Mesothelial cell of epicardium (in vitro differentiated cells): ENCODE measurements at places on chromosomes 5 and 9.

DNA sequence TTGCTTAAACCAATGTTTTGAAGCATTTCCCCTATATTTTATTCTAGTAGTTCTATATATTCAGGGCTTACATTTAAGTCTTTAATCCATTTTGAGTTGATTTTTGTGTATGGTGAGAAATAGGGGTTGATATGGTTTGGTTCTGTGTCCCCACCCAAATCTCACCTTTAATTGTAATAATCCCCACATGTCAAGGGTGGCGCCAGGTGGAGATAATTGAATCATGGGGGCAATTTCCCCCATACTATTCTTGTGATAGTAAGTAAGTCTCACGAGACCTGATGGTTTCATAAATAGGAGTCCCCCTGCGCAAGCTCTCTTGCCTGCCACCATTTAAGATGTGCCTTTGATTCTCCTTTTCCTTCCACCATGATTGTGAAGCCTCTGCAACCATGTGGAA, 92.2 kb upstream of the TBC1D2 start:
- no peak overlapping the region for H3K4me3 ChIP-seq
- H3K36me3 ChIP-seq = no peaks in the 10 kb centered on the region
- H3K27me3 ChIP-seq = peaks cover 56% of the 10 kb centered on the region

- no peak for DNase-seq
- no peaks in the 10 kb centered on the region for H3K4me1 ChIP-seq
- no peaks in the 10 kb centered on the region for H3K27me3 ChIP-seq
- H3K27ac ChIP-seq = no peak overlapping the region
- no peaks in the 10 kb centered on the region for H3K36me3 ChIP-seq
- no peak overlapping the region for H3K4me3 ChIP-seq
Observed at GRCh38 chr9:71279151-71279739, 157.8 kb upstream of the TRPM3 start.

- H3K36me3 ChIP-seq = no peaks in the 10 kb centered on the region
- H3K4me1 ChIP-seq = peaks cover 66% of the 10 kb centered on the region
- DNase-seq = peak; percentile 79
- no peaks in the 10 kb centered on the region for H3K27me3 ChIP-seq
- H3K4me3 ChIP-seq = peak overlapping the region; percentile 3
Observed at GRCh38 chr5:151699071-151699901, 12.6 kb upstream of the SPARC start.

DNA sequence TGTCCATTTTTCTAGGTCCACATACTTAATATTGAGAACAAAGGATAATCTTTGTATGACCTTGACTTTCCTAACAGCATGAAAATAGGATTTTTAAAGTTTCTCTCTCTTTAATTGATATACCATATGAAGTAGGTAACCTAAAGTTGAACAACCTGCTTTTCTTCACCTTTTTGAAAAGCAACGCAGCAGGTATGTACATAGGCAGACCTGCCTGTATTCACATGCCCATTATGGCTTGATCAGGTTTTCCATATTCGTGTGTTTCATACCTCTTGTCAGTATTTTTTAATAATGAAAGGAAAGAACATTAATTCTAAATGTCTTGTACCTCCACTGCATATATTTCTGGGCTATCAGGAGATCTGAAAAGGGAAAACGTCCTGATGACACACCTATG, 1.5 kb upstream of the ADAMTSL1 start:
- no peak overlapping the region for H3K27ac ChIP-seq
- H3K27me3 ChIP-seq = no peaks in the 10 kb centered on the region
- H3K4me1 ChIP-seq = peaks cover 41% of the 10 kb centered on the region

- no peak for DNase-seq
- H3K27me3 ChIP-seq = no peaks in the 10 kb centered on the region
- H3K4me1 ChIP-seq = peaks cover 41% of the 10 kb centered on the region
- H3K27ac ChIP-seq = peak overlapping the region; percentile 32
- H3K4me3 ChIP-seq = no peak overlapping the region
- peaks cover 7% of the 10 kb centered on the region for H3K36me3 ChIP-seq
Observed at GRCh38 chr9:79670269-79670961, 98.7 kb downstream of the TLE4 start.

- H3K27me3 ChIP-seq = no peaks in the 10 kb centered on the region
- no peak overlapping the region for H3K4me3 ChIP-seq
- DNase-seq = no peak
- H3K36me3 ChIP-seq = no peaks in the 10 kb centered on the region
- no peak overlapping the region for H3K27ac ChIP-seq
- peaks cover 17% of the 10 kb centered on the region for H3K4me1 ChIP-seq
Observed at GRCh38 chr9:78011049-78011448, 20.6 kb downstream of the GNAQ start.

DNA sequence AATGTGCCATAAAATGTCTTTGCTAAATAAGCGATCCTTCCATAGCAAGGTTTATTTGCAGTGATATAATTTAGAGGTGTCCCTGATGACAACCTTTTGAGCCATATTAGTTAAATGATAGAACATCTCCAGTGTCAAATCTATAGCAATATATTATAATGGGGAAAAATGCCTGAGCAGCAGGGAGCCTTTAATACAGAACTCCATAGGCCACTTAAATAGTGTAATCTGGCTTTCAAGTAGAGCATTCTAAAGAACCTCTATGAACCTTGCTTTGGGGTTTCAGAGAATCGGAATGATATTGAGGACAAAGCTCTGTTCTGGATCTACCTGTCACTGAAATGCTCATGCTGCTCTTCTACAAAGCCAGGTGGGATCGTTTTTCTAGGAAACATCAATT, 96.7 kb upstream of the MEF2C start:
- H3K36me3 ChIP-seq = no peaks in the 10 kb centered on the region
- no peaks in the 10 kb centered on the region for H3K4me1 ChIP-seq
- H3K27me3 ChIP-seq = no peaks in the 10 kb centered on the region
- DNase-seq = no peak
- H3K4me3 ChIP-seq = no peak overlapping the region
- H3K27ac ChIP-seq = no peak overlapping the region

DNA sequence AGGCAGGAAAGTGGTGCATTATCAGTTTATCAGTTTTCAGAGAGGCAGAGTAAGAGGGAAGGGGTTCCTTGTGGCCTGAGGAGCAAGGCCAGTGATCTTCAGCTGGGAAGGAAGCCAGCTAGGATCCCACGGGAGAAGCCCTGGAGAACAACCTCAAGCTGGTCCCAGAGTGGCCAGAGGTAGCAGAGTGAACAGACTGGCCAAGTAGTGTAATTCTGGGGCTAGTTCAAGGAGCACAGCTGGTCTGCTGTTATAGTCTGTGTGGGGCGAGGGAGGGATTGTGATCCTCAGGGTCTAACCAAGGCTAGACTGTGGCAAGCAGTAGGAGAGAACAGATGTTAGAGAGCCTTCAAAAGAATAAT, 164.6 kb downstream of the CARTPT start:
- no peaks in the 10 kb centered on the region for H3K36me3 ChIP-seq
- H3K27ac ChIP-seq = peak overlapping the region; percentile 7
- H3K4me1 ChIP-seq = peaks cover 46% of the 10 kb centered on the region

- no peak for DNase-seq
- H3K27ac ChIP-seq = no peak overlapping the region
- H3K4me1 ChIP-seq = peaks cover 15% of the 10 kb centered on the region
- H3K27me3 ChIP-seq = peaks cover 9% of the 10 kb centered on the region
Observed at GRCh38 chr9:126509718-126510117, 104.0 kb upstream of the LMX1B start.
